Right cardiac atrium (tissue), 5 donors: ENCODE measurements at places on chromosomes 16 and 17. TPM values are rescaled to one million over a fixed set of nuclear protein-coding genes. Genes with fewer than 3 reads are reported as not detected.

The TEN1 gene
- polyA plus RNA-seq = 22.5 TPM

The KRTAP1-5 gene
- polyA plus RNA-seq = not detected

The OR3A3 gene
- polyA plus RNA-seq = not detected

The SCRN2 gene
- polyA plus RNA-seq = 62.3 TPM

The C1QTNF8 gene
- polyA plus RNA-seq = 0.05 TPM

The SLX1A gene
- polyA plus RNA-seq = 24.6 TPM

GRCh38 chr16:50311891-50312501 is 45.6 kb downstream of the ADCY7 start:
- peak; percentile 51 for DNase-seq

GRCh38 chr16:88816736-88817535 is 5.2 kb upstream of the APRT start:
- no peak for DNase-seq

- no peak for DNase-seq
These were observed 4.1 kb downstream of the VASN start for GRCh38 chr16:4375717-4376116.

- DNase-seq = no peak
These were observed 374.6 kb upstream of the HSBP1 start for GRCh38 chr16:83433201-83433600.

GRCh38 chr16:86542756-86543750 is 12.0 kb downstream of the MTHFSD start:
- no peak for DNase-seq

DNA sequence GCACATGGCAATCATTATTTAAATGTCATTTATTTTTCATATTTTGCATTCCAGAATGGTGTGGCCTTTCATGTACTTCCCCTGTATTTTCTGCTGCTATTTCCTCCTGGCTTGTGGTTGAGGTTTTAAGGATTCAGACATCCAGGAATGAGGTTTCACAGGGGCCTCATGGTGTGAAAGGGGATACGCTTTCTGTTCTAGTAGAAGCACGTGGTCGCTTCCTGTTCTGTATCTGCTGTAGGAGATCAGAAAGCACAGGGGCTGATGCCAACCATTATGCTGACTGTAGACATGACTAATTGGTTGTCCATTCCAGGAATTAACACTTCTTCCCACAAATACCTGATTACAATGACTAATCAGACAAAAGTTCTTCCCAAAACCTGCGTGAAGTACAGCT is 405.9 kb downstream of the SHISA9 start:
- no peak for DNase-seq

- no peak for DNase-seq
These were observed 81.6 kb upstream of the XYLT1 start for GRCh38 chr16:17552351-17552750.

DNA sequence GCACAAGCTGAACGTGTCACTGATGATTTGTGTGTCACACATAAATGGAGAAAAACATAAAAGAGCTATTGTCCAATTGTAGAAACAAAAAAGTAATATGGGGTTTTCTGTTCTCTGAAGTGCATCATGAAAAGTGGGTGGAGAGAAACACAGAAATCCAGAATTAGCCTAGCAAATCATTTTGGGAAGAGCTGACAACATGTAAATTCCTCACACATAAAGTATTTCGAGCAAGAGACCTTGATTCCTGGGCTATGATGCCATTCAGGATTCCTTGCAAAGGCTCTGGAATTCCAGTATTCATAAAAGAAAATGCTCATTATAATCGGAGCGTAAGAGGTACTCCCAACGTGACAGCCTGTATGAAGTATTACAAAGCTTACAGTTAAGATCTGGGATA is 1.1 kb downstream of the DCUN1D3 start:
- DNase-seq = no peak
